ENCODE measurements at places on chromosomes 1 and 21.

DNA sequence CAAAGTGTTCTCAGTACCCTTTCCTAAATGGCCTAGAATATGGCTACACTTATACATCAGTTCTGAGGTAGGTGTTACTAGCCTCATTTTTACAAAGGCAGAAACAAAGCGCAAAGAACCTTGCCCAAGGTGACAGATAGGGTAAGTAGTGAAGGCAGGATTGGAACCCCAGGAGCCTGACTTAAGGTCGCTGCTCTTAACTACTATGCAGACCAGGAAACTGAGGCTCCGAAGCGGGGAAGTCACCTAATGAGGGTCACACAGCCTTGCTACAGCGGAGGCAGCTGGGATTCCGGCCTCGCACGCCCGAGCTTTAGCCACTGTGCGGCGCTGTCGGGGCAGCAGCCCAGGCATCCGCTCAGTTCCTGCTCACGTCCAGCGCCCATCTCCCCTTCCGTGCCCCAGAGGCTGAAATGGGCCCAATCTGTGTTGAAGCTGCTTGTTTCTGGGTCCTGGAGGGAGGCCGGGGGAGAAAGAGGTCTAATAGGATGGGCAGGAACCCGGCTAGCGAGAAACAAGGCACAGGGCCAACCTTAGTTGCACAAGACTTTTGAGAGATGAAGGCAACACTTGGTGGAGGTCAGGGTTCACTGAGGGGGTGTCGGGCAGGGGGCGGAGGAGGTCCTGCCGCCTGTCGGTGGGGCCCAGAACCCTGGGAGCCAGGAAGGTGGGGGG lies 1.4 kb upstream of the FOXD2 start:
- peak; percentile 81 for DNase-seq

GRCh38 chr21:44054710-44055109 lies 42.6 kb downstream of the TRAPPC10 start:
- no peak for DNase-seq

DNA sequence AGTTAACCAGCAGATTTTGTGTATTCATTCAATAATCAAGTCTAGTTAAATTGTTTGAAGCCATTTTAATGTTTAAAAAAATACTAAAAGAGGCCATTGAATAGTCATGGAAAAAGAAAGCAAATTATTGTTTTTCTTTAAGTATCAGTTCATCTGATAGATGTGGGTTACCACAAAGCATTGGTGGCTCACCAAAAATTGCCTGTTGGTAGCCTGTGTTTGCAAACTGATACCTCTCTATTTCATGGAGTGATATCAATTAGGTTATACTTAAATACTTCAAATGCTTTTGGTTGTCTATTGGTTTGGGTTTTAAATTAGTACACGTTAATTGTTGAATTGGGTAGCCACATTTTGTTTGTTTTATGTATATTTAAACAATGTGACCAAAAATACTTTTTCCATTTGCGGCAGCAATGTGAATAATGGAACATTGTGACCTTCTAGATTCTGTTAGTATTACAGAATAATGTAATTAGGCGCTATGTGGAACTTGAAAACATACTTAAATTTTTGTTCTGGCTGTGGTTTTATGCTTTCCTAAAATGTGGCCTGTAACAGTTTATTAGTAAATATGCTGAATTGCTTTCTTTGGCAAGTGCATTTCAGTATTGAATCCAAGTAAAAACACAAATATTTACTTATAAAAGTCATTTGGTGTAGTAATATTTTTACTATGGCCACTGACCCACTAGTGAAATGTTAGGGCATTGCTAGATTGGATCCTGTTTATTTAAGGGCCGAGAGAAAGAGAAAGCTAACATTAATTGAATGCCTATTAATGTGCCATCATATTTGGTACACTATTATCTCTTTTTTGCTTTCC lies 37.1 kb upstream of the NBL1 start:
- DNase-seq: no peak

DNA sequence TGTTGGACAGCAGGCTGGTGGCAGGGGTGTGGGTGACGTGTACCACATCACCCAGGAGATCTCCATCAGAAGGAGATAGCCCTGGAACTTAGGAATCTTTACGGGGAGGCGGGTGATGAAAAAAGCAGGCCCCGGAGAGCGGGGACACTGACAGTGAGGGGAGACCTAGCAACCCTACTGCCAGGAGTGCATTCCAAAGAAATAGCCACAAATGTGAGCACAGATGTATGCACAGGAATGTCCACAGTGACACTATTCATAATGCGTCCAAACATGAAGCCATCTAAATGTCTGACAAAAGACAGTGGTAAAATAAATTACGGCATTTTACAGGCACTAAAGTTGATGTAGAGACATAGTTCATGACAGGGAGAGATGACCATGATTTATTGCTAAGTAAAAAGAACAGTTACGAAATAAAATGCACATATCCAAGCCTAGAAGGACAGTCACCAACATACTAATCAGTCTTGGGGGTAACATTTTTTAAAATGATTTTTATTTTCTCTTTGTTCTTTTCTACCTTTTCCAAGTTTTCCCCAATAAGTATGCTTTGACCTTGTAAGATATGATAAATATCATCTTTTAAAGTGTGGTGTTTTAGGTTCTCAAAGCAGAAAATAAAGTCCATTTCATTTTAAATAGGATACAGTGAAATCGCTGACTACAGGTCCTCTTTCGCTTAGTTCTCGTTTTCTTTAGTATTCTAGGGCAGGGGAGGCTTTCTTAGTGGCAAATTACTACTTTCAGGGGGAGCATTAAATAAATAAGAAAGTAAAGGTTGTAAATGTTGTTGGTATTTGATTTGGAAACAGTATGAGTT lies 21.3 kb downstream of the CD247 start:
- DNase-seq: no peak

- no peak for DNase-seq
Observed at GRCh38 chr1:32272557-32273390, 19.1 kb upstream of the HDAC1 start.

GRCh38 chr21:37435120-37435519 lies 68.5 kb downstream of the DYRK1A start:
- peak; percentile 68 for DNase-seq

- DNase-seq: no peak
Observed at GRCh38 chr1:1832166-1832565, 53.9 kb upstream of the NADK start.

GRCh38 chr1:7669559-7670311 lies 101.4 kb upstream of the VAMP3 start:
- DNase-seq: peak; percentile 39

DNA sequence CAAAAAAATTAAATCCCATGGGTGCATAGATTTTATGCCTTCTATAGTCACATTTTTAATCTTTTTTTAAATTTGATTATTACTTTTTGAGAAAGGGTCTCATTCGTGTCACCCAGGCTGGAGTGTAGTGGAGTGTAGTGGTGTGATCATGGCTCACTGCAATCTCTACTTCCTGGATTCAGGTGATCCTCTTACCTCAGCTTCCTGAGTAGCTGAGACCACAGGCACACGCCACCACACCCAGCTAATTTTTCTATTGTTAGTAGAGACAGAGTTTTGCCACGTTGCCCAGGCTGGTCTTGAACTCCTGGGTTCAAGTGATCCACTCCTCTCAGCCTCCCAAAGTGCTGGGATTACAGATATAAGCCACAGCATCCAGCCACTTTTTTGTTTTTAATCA lies 10.4 kb downstream of the CBR3 start:
- DNase-seq: no peak

DNA sequence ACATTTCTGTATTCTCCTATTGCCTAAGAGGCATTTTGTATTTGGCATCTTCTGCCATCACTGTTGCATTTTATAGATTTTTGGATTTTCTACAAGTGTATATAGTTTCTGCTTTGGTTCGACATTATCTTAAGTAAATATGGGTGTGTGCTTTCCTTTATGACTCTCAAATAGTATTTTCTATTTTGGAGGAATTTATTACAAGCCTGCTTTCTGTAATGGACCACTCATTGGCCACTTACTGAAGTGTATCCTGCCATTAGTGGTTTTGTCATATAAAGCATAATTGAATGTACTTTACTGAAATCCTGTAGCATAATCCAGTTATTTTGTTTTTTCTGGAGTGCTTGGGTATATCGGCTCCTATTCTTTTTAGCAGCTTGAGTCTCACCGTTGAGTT lies 184.3 kb downstream of the PATJ start:
- DNase-seq: no peak

GRCh38 chr1:183289051-183289496 lies 103.0 kb downstream of the LAMC2 start:
- no peak for DNase-seq

DNA sequence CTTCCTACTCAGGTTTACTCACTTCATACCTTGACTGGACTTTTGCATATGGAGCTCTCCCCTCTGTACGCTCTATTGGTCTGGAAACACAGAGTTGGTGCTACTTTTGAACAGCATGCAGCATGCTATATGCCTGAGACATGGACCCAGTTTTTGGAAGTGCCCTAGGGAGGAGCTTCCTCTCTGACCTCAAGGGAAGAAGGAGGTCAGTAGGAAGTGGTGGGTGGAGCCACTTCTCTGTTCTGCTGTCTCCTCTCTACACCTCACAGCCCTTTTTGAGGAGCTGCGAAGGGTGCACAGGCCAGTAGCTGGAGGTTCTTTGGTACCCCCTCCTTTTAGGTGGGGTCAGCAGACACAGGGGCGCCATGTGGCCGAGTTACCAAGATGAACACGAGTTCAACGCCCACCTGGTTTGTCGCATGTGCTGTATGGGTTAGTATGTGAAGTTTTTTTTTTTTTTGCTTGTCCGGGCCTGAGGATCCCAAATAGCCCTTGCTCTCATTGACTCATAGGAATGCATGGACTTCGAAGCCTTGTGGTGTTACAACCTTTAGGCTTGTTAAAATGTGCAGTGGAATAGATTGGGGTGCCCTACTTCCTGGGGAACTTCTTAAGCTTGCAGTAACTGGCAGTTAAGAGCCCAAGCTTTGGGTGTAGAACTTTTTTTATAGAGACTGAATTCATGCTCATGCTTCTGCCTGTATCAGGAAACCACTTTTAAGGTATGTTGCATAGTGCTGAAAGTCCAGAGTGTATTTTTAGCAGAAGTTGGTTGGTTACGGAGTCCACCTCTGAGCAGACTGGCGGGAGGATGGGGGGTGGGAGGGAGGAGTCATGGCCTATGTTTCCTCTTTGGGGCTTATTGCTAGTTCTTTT lies 10.7 kb downstream of the MACF1 start:
- DNase-seq: peak; percentile 85

- peak; percentile 34 for DNase-seq
Observed at GRCh38 chr21:38840456-38841300, 34.9 kb downstream of the ETS2 start.

GRCh38 chr1:6819246-6820040 lies 34.2 kb downstream of the CAMTA1 start:
- no peak for DNase-seq

DNA sequence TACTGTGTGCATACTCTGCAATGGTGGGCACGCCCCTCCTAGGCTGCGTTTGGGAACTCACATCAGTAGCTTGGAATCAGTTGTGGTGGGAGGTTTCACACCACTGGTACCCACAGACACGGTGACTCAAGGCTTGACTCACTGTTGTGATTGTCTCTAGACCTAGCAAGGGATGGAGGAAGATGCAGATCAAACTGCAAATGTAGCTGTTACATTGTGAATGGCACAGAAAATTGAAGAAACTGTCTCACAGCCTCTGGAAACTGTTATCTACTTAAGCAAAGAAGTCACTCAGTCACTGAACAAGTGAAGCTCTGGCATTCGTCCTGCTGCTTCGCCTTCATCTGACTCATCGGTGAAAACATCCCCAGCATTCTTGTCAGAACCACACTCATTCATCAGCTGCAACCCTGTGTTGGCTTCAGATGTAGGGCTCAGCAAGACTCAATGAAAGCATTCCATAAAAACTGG lies 59.5 kb downstream of the POFUT2 start:
- DNase-seq: no peak

- no peak for DNase-seq
Observed at GRCh38 chr21:34018910-34019309, 54.5 kb upstream of the MRPS6 start.

DNA sequence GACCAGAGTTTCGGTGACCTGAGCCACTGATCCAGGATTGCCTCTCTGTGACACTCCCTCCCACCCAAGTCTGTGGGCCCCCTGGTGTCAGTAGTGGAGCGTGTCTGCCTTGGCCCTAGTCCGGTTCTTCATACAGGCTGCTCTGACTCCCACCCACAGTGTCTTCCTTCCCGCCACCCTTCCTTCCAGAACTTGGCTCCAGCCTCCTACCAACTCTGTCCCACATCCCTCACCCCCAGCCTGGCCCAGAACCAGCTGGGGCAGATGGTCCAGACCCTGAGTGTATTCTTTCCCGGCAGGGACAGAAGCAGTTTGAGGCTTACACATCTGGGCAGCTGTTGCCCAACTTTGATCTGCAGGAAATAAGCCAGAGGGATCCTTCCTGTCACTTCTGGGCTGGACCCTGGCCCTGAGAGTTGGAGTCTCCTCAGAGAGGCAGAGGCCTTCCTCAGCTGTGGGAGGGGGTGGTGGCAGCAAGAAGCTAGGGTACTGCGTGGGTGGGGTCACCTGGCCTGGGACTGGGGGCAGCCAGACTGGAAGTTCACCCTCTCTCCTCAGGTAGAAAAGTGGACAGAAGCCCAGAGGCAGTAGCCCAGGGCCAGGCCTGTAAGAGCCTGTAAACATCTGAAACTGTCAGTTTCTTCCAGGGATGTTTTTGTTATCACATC lies 43.1 kb upstream of the EPS8L3 start:
- DNase-seq: no peak

- peak; percentile 84 for DNase-seq
Observed at GRCh38 chr1:11337580-11338073, 64.6 kb downstream of the UBIAD1 start.

DNA sequence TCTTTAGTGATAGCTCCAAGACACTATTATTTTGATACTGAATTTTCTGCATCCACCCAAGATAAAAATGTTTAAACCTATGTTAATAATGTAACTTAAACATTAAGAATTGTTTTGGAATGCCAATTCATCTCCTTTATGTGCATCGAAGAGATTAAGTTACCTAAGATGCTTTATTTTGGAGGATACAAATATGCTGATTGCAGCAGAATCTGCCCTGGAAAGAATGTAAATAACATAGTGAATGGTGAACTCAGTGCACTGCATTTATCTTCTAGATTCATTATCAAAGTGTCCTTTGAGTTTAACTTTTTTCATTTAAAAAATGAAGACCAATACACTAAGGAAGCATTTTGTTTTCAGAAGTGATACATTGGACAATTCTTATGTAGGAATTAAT lies 757.2 kb downstream of the MRPL39 start:
- DNase-seq: no peak

- DNase-seq: no peak
Observed at GRCh38 chr1:77874804-77875445, 13.5 kb upstream of the NEXN start.

GRCh38 chr1:33455539-33456501 lies 16.6 kb upstream of the ZSCAN20 start:
- DNase-seq: peak; percentile 87

GRCh38 chr21:34670220-34670961 lies 1.6 kb downstream of the CLIC6 start:
- no peak for DNase-seq

- DNase-seq: no peak
Observed at GRCh38 chr21:38136201-38136600, 120.6 kb upstream of the KCNJ15 start.

- no peak for DNase-seq
Observed at GRCh38 chr1:197284966-197285365, 16.9 kb downstream of the CRB1 start.

- no peak for DNase-seq
Observed at GRCh38 chr1:4700801-4701200, 46.4 kb downstream of the AJAP1 start.

GRCh38 chr1:200351425-200351824 lies 58.4 kb downstream of the ZNF281 start:
- no peak for DNase-seq

All from suppressor macrophage (primary cell).